ENCODE measurements at places on chromosomes 3 and 15.

- H3K4me3 ChIP-seq: no peak overlapping the region
- H3K36me3 ChIP-seq: no peaks in the 10 kb centered on the region
- no peak overlapping the region for H3K27ac ChIP-seq
- H3K4me1 ChIP-seq: no peaks in the 10 kb centered on the region
- H3K27me3 ChIP-seq: peaks cover 5% of the 10 kb centered on the region
These were observed 677.1 kb upstream of the NR2F2 start for GRCh38 chr15:95653361-95653805.

GRCh38 chr3:10551139-10551538 lies 45.8 kb upstream of the ATP2B2 start:
- peaks cover 39% of the 10 kb centered on the region for H3K4me1 ChIP-seq
- H3K27me3 ChIP-seq: peaks cover 8% of the 10 kb centered on the region
- H3K27ac ChIP-seq: no peak overlapping the region
- no peak for DNase-seq

- no peaks in the 10 kb centered on the region for H3K36me3 ChIP-seq
- H3K27me3 ChIP-seq: no peaks in the 10 kb centered on the region
- H3K27ac ChIP-seq: no peak overlapping the region
- no peak for DNase-seq
- no peak overlapping the region for H3K4me3 ChIP-seq
These were observed 59.6 kb downstream of the AKAP13 start for GRCh38 chr15:85439996-85440395.

DNA sequence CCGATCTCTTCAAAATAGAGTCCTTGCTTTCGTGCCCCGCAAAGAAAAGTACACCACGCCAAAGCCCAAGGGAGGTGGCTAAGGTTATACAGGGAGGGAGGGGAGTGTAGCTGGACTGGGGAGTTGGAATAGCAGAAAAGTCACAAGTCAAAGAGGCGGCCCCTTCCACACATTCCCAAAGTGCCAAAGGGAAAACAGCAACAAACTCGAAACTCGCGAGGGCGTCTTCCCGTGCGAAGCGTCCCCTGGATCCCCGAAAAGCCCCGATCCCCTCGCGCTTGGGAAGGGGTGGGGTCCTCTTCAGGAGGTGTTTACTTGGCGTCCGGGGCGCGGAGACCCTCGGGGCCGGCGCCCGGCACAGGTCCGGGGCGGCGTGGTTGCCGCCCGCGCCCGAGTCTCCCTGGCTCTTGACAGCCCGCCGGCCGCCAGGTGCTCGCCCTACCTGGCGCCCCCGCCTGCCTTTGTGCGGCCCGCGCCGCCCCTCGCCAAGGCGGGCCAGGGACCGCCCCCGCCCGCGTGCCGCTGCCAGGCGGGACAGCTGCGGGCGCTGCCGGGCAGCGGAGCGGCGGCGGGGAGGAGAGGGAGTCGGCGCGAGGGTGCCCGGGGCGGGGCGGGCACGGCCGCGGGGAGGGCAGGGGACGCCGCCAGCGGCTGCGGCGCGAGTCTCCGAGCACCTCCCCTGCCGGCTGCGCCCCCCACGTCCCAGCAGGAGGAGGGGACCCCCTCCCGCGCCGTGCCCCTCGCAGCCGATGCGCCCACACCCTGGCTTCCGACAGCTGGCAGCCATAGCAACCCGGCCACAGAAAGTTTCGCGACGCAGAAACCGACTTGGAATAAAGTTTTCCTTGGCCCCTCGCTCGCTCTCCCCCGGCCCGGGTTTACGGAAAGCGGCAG lies 966 bp downstream of the MYO1E start:
- peak overlapping the region; percentile 78 for H3K4me3 ChIP-seq
- peaks cover 50% of the 10 kb centered on the region for H3K27me3 ChIP-seq
- peak; percentile 31 for DNase-seq
- peaks cover 14% of the 10 kb centered on the region for H3K4me1 ChIP-seq
- peak overlapping the region; percentile 59 for H3K27ac ChIP-seq
